Kidney glomerular epithelial cell (primary cell): ENCODE measurements at places on chromosomes 3 and 15.

GRCh38 chr3:52839892-52840545 lies 5.2 kb upstream of the MUSTN1 start:
- DNase-seq = no peak

DNA sequence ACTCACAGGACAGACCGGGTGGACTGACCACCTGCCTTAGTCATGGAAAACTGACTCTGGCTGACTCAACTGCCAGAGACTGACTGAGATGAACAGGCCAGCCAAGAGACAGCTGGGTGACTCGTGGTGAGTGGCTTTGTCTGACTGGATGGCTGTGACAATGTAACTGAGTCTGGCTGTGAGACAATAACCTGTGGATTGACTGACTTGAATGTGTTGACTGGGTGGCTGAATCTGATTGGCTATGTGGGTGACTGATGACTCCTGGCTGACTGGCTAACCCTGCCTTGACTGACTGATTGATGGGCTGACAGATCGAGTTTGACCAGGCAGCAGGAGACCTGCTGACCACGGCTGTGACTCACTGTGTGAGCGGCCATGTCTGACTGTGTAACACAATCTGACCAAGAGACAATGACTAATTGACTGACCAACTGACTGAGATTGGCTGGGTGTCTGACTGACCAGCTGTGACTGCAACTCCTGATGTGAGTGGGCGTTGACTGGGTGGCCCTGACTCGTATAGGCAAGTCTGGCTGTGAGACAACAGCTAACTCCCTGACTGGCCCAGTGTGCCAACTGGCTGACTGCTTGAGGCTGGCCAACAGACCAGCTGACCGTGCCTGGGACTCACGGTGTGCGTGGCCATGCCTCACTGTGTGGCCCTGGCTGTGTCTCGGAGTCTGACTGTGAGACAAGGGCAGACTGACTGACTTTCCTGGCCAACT lies 509.1 kb downstream of the SHQ1 start:
- DNase-seq = peak; percentile 94

DNA sequence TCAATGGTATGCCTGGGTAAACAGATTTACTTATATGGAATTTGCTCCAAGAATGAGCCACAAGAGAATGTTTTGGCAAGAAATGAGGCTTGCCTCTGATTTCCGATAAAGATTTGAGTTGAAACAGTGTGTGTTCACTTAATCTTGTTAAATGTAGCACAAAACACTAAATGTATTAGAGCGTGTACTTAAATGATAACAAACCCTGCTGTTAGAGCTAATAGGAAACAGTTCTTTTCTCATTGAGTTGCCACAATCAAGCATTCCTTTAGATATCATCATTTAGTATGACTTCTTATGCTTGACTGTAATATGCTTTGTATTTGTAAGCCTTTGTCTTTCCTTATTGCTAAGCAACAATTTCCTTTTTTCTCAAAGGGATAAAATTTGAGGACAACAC lies 353.6 kb upstream of the ZNF717 start:
- DNase-seq = no peak

DNA sequence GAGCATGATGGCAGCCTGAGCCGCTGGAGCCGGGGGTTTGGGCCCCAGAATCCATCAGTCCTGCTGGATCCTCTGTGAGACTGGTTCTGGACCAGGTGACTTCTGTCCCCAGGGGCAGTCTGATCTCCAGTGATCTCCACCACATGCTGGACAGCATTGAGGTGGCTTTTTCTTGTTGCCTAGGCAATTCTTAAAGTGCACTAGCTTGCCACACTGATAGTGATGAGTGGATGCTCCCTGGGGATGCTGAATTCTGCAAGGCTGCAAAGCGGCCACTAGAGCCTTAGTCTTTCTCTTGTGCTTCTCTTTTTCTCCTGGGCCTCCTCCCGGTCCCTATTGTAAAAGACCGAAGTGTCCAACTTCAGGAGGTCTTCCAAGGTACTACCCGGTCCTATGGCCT lies 70.4 kb upstream of the ATP11B start:
- no peak for DNase-seq

- DNase-seq = no peak
These were observed 4.5 kb upstream of the LSAMP start for GRCh38 chr3:116449546-116450350.

DNA sequence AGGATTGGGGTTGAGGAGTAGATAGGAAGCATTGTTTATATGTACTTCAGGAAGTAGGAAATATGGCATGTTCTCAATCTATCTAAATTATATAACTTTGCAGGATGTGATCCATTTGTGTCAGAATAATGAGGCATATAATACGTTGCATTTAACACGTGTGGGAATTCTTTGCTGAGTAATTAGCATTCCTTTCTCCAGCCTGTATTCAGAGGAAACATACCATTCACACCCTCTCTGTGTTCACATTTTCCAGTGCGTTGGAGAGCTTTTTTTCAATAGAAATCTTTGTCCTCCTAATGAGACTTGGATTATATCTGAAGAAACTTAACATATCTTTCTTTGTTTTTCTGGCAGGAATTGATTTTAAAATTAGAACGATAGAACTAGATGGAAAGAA lies 33.0 kb upstream of the APH1B start:
- peak; percentile 17 for DNase-seq

GRCh38 chr3:16849795-16850194 lies 35.0 kb upstream of the PLCL2 start:
- no peak for DNase-seq

DNA sequence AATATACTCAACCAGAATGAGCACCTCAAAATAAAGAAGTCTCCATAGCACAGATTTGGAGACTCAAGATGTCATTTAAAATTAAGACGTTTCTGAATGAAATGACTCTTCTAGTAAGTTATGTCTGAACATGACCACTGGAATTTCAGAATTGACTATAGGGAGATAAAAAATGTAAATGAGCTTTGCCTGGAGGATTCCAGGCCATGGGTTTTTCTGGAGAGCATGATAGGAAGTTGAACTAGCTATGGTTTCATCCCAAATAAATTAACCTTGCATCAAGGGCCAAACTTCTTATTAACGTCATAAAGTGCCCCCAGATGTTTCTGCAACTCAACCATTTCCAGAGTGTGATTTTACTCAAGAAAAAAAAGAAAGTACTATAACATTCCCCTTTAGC lies 222.6 kb upstream of the NR2F2 start:
- DNase-seq = no peak

DNA sequence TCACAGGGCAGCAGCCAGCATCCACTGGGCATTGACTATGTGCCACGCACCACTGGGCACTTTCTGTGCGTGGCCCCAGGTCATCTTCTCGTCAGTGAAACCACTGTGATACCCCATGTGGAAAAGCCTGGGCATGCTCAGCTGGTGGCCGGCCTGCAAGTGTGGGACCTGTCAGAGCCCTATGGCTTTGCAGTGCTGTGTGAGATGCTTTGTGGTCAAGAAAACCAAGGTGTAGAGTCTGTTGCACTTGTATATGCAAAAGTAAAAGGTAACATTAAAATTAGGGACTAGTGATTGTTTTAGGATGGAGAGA lies 69.5 kb downstream of the PGPEP1L start:
- no peak for DNase-seq

- DNase-seq = peak; percentile 79
These were observed 33.5 kb upstream of the PDZRN3 start for GRCh38 chr3:73658227-73658626.

DNA sequence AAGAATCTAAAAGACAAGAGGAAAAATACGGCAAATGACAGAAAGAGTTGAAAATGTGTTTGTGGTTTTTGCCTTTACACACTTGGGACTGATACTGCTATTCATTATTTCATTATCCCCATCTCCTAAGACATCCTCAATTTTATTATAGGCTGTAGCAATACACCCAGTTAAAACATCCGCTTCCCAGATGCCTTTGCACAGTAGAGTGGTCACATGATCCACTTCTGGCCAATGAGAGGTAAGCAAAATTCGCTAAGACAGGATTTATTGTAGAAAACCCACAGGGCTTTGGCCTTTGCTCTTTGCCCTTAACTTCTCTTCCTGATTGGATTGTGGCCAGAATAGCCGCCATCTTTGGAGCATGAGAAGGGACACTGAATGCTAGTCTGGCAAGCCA lies 53.2 kb upstream of the BOC start:
- no peak for DNase-seq

DNA sequence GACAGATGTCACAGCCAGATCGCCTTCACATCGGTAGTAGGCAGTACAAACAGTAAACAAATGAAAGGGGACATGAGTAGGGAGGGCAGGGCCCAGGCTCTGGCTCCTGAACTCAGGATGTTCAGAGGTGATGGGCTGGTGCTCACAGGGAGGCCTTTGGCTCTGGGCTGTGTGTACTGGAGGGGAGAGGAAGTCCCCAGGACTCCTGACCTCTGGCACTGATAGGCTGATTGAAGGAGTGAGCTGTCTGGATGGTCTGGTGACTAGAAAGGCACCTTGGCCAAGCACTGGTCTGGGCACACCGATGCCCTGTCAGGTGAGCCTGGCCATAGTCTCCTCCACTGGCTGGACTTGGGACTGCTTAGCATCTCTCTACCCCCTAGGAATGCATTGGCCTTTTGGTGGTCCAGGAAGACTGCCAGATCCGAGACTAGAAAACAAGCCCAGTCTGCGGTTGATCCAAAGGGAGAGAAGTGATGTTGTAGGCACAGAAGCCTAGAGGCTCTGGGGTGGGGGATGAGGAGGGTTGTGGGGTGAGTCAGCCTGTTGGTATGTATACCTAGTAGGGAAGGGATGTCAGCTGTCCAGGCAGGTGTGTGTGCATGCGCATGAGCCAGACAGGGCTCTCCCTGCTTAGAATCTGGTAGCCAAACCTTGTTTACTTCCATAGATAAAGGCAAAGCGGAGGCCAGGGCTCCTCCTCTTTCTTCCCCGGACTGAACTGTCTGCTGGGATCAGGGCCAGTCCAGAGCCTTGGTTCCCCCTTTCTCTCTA lies 1.9 kb downstream of the SPINT1 start:
- DNase-seq = peak; percentile 72

DNA sequence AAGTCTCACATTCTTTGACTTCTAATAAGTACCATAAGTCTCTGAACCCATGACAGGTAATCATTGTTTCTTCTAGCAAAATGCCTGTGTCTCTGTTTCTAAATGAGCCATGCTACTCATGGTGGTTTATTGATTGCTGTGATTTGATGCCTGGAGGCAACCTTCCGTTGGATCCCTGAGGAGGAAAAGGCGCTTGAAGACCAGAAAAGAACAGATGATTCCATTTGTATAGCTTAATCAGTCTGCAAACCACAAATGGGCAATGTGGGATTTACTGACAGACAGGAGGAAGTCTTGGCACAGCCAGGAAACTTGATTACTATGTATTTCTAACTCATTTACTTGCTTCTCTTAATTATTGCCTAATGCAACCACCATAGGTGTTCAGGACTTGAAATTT lies 103.1 kb upstream of the MRPL3 start:
- no peak for DNase-seq

DNA sequence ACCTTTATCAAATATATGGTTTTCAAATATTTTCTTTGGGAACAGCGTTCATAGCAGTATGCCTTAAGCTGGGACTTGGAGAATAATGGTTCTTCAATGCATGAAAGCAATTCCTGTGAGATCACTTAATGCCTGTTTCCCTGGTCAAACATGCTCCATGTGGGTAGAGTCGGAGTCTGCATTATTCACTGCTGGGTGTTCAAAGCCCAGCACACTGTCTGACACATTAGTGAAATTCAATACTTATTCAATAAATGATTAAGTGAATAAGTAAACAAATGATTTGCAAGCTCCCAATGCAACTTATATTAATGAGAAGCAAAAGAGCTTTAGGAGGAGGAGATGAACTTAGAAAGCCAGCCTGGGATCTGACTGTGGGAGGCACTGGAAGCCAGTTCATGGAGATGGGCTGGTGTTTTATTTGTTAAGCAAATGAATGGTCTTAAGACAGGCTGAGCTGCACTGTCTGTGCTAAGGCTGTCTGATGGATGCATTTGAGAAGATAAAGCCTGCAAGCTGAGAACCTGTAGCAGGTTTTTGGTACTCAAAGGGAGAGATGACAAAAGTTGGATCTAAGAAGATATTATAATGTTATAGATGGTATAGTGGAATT lies 490.8 kb downstream of the MCTP2 start:
- no peak for DNase-seq

- DNase-seq = peak; percentile 72
These were observed 245.0 kb upstream of the TOPAZ1 start for GRCh38 chr3:43996379-43997301.

DNA sequence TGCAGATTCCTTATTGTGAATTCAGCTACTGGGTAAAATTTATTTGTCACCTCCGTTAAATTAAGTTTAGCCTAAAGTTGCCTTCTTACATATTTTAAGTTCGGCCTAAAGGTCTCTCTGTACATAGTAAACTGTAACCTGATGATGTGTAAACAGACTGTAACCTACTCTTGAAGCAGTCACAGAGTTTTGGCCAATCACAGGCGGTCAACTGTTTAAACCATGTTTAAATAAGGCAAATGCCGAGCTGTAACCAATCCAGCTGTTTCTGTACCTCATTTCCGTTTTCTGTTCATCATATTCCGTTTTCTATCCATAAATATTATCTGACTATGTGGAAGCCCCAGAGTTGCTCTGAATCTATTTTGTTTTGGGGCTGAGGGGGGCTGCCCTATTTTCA lies 2.4 kb upstream of the ADAMTSL3 start:
- DNase-seq = no peak

GRCh38 chr15:85646538-85647091 lies 148.1 kb downstream of the KLHL25 start:
- peak; percentile 39 for DNase-seq

- no peak for DNase-seq
These were observed 33.3 kb downstream of the AMOTL2 start for GRCh38 chr3:134340982-134341365.

- no peak for DNase-seq
These were observed 16.6 kb downstream of the MAP2K1 start for GRCh38 chr15:66403323-66403722.

DNA sequence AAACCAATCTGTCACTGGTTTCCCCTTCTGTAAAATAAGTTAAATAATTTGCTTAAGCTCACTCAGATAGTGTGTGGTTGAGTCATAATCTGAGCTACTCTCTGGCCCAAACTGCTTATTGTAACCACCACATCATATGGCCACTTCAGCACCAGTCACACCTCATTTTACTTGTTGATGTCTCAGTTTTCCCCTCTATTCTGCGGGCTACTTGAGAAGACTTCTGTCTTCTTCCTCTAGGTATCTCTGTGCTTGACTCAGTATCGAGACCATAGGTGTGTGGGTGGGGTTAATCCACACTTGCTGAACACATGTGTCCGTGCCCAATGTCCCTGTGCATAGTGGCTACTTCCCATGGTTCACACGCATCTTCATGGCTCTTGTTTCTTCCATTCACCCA lies 32.9 kb downstream of the CRYGS start:
- no peak for DNase-seq

- no peak for DNase-seq
These were observed 127.7 kb downstream of the MTHFS start for GRCh38 chr15:79769069-79769481.

- no peak for DNase-seq
These were observed 365.7 kb upstream of the ICE2 start for GRCh38 chr15:60844511-60845174.

DNA sequence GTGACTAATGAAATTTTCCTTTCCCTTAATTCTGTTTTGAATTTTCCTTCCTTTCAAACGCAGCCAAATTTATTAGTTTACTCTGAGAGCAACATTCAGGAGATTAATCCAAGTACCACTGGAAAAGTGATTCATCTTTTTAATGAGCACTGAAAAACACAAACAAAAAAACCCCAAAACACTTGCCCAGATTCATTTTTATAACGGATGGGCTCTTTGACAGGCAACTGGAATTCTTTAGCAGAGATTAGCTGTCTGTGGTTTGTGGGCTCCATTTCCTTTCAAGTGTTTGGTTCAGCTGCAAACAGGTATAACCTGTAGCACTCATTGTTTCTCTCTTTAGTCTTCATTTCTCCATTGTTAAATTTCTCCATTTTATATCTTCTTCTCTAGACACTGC lies 3.1 kb upstream of the POLR2M start:
- DNase-seq = no peak
